ENCODE measurements at places on chromosomes 5 and 9. TPM values are rescaled to one million over a fixed set of nuclear protein-coding genes. Genes with fewer than 3 reads are reported as not detected.

Gene ANKRD55
- not detected for total RNA-seq

DNA sequence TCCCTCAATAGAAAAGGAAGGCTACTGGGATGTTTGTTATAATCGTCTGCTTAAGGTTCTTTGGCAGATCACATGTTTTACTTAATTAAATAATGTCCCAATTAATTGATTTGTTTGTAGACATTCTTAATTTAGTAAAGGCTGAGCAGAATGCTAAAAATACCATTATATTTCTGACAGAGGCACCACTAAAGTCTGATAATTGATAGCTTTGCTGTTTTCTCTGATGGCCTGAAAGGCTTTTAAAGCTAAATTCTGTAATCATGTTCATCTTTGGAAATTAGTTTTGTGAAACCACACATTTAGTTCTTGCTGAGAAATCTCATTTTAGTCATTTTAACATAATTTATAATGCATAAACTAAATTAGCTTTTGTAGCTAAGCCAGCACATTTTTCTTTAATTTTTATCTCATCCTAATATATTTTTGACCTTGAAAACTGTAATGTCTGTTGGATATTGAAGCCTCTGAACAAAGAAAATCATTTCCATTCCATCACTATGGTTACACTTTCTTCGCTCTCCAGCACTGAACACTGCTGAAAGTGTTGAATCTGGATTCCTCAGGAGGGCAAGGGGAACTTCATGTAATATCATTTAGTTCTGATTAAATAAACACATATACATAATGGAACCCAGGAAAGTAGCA lies 329.4 kb downstream of the ELAVL2 start:
- H3K4me1 ChIP-seq: no peaks in the 10 kb centered on the region
- no peak overlapping the region for H3K4me3 ChIP-seq
- no peak for DNase-seq
- H3K27ac ChIP-seq: no peak overlapping the region
- no peaks in the 10 kb centered on the region for H3K27me3 ChIP-seq

GRCh38 chr9:89766991-89767390 lies 162.2 kb downstream of the GADD45G start:
- no peaks in the 10 kb centered on the region for H3K27me3 ChIP-seq
- H3K4me1 ChIP-seq: no peaks in the 10 kb centered on the region
- no peak overlapping the region for H3K27ac ChIP-seq
- DNase-seq: no peak
- no peaks in the 10 kb centered on the region for H3K36me3 ChIP-seq

DNA sequence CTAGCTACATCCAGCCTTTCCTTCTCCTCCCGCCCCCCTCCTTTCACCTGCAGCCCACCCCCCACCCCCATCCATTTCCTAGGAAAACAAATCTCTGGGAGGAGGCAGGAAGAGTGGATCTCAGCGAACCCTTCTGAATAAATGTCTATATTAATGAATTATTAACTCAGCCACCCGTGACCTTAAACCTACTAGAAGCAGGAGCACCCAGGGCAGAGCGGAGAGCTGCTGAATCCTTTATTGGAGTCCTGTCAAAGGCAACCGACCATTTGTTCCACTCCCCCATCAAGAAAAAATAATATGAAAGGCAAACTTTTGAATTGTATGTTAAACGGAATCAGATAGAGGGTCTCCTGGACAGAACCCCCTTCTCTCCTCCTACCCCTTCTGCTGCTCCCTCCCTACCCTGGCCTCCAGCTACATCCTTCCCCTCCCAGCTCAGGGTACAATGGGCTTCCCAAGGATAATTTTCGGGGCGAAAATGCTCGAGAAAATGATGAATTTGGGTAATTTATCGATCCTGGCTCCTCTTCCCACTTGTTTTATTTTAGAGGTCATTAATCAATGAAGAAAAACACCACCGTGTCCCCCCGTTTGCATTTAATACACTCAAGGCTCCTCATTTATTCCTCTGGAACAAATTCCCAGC lies 3.3 kb upstream of the PRDM6 start:
- H3K4me1 ChIP-seq: no peaks in the 10 kb centered on the region
- no peaks in the 10 kb centered on the region for H3K36me3 ChIP-seq
- DNase-seq: no peak
- no peak overlapping the region for H3K4me3 ChIP-seq
- no peak overlapping the region for H3K27ac ChIP-seq

- no peak overlapping the region for H3K4me3 ChIP-seq
- no peaks in the 10 kb centered on the region for H3K36me3 ChIP-seq
- no peaks in the 10 kb centered on the region for H3K4me1 ChIP-seq
- no peaks in the 10 kb centered on the region for H3K27me3 ChIP-seq
- DNase-seq: no peak
Measured at GRCh38 chr5:68114378-68115040, 101.0 kb upstream of the PIK3R1 start.

DNA sequence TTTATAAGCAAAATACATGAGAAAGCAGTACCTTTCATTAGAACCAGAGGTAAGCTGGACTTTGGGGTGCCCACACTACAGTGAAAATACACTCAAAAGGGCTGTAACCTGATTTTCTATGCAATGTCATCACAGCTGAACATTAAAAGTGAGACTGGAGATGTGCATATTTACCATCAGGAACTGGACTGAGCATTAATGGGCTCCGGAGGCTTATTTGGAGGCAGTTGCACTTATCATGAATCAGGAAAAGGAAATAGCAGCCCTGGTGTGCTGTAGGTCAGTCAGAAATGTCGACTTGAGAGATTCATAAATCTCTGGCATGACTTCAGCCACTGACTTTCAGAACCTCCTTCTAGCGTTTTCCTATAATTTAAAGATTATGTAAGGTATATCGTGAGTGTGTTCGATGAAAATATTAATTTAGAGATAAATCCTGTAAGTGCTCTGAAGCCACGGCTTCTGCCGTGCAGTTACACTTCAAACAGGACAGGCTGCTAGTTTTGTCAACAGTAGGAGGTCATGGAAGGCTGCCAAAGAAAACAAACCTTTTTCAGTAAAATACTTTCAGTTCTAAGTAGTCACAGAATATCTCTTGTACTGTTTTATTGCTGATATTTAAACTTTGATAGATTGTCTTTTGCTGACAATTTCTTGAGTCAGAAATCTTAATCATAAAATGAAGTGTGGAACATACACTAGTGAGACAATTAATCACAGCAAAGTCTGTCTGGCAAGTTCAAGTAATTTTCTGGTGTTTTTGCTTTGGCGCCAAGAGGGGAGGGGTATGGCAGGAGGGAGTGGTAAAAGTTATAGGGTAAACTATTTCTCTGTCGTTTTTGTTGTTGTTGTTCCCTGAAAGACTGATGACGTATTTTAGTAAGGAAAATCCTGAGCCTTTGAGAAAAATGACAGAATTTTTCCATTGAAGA lies 939.7 kb downstream of the NR2F1-AS1 start:
- no peaks in the 10 kb centered on the region for H3K36me3 ChIP-seq
- peak overlapping the region; percentile 58 for H3K4me3 ChIP-seq
- peak overlapping the region; percentile 54 for H3K27ac ChIP-seq
- H3K4me1 ChIP-seq: peaks cover 10% of the 10 kb centered on the region
- DNase-seq: peak; percentile 78
- H3K27me3 ChIP-seq: no peaks in the 10 kb centered on the region

- no peaks in the 10 kb centered on the region for H3K36me3 ChIP-seq
- no peak for DNase-seq
- H3K27me3 ChIP-seq: no peaks in the 10 kb centered on the region
- H3K4me1 ChIP-seq: no peaks in the 10 kb centered on the region
- H3K27ac ChIP-seq: no peak overlapping the region
- no peak overlapping the region for H3K4me3 ChIP-seq
Measured at GRCh38 chr5:73160239-73160671, 12.7 kb upstream of the TMEM174 start.

DNA sequence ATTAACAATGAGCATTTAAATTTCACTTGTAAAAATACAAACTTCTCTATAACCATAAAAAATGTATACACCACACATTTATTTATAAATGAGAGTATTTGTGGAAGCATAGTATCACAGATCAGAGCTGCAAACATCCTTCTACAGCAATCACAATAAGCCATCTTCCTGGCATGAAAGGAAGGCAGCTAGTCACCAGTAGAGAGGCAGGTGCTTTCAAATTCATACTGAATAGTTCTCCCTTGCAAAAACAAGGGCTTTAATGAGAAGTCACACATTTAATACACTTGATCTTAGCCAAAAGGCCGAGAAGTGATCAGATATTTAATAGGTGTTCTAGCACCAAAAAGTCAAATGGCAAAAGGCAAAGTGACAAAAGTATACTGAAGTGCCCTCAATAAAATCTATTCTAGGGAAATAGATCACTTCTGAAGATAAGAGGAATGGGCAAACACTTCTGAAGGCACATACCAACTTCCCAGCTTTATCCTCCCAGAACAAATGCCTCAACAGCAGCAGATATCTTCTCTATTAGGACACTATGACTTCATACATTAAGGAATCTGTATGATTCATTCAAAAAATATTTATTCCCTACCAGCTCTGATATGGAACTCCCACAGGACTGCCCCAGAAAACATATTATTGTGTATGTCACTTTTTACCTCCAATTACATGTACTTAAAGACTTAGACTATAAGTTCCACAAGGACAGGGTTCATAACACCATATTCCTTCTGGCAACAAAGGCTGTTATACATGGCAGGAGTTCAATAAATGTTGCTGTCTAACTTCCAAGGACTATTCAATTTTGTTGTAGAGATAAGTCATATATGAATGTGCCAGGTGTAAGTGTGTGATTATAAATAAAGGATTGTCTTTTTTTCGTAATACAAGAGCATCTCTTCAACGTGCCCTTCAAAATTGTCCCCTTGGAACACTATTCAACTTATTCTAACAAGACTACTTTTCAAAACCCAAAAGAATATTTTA lies 31.7 kb downstream of the MAPKAP1 start:
- peaks cover 27% of the 10 kb centered on the region for H3K4me1 ChIP-seq
- H3K4me3 ChIP-seq: no peak overlapping the region
- H3K36me3 ChIP-seq: peaks cover 13% of the 10 kb centered on the region
- no peaks in the 10 kb centered on the region for H3K27me3 ChIP-seq
- DNase-seq: peak; percentile 69

GRCh38 chr5:63401436-63402046 lies 560.7 kb downstream of the HTR1A start:
- peaks cover 3% of the 10 kb centered on the region for H3K27me3 ChIP-seq
- no peak overlapping the region for H3K4me3 ChIP-seq
- DNase-seq: peak; percentile 74

- H3K27ac ChIP-seq: no peak overlapping the region
- no peak for DNase-seq
- H3K4me3 ChIP-seq: no peak overlapping the region
Measured at GRCh38 chr9:116763770-116764169, 76.7 kb downstream of the TRIM32 start.

DNA sequence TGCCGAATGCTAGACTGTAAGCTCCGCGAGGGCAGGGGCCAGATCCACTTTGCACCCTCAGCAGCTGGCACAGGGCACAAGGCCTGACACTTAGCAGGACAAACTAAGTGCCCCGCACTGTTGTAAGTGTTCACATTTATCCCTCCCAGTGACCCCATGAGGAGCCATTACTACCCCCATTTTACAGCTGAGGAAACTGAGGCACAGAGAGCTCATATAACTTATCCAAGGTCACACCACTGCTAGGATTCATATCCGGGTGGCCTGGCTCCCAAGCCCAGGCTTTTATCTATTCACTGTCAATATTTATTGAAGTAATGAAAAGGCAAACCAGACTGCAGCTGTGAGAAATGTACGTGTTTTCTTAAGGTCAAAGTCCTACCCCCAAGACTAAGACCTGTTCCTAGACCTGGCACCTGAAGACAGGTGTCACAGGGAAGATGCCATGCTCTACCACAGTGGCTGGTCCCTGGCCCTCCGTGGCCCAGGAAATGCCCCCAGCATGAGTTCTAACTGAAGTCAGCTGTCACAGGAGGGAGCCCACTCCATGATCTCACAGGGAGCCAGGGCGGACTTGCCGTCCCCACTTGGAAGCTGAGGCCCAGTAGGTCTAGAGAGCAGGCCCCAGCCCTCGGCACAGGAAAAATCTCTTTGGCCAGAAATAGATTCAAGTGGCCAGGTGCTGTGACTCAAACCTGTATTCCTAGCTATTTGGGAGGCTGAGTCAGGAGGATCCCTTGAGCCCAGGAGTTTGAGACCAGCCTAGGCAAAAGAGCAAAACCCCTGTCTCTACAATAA lies 74.7 kb upstream of the IL17B start:
- no peak for DNase-seq
- no peaks in the 10 kb centered on the region for H3K27me3 ChIP-seq
- H3K36me3 ChIP-seq: no peaks in the 10 kb centered on the region
- no peak overlapping the region for H3K4me3 ChIP-seq
- peaks cover 30% of the 10 kb centered on the region for H3K4me1 ChIP-seq

DNA sequence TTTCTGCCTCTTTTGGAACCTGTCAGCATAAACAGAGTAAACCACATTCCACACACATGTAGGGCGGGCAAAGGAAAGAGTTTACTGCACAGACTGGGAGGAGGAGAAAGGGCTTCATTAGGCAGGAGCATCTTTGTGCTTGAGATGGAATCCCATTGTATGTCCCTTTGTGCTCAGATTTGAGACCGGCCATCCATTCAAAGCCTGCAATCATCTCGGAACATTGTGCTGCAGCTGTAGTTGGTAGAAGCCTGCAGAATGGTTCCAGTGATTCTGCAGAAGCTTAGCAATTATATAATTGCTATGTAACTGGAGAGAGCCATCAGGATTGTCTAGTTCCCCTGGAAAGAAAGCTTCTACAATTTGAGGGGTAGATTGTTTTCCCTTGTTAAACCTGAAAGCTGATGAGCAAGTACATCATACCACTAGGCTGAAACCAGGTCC lies 16.5 kb downstream of the ZNF462 start:
- no peak overlapping the region for H3K27ac ChIP-seq
- H3K27me3 ChIP-seq: no peaks in the 10 kb centered on the region
- DNase-seq: no peak
- H3K4me1 ChIP-seq: peaks cover 20% of the 10 kb centered on the region
- no peaks in the 10 kb centered on the region for H3K36me3 ChIP-seq
